Left forelimb (tissue), 1 donor: ENCODE measurements at places on chromosomes 16 and 17.

DNA sequence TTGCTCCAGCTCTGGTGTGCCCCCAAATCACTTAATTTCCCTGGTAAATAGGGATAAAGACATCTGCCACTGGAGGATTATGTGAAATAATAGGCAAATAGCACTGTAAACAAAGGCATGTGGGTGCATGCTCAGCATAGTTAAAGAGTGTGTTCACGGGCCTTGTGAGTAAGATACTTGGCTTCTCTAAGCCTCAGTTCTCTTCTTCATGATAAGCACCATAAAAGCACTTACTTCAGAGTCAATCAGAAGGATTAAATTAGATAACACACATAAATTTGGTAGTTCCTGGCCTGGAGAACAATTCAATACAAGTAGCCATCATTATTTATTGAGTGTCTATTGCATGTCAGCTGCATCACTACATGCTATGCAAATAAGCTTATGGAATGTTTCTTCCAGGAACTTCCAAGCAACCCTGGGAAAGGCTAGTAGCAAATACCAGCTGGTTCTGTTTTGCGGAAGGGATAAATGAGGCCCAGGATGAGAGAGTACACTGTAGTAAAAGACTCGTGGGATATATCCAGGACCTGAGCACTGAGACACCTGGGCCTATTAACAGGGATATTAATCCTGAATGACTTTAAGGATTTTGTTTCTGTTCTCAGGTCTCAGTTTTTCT lies 14.5 kb downstream of the CCL11 start:
- no peak for DNase-seq

- DNase-seq = no peak
These were observed 11.5 kb upstream of the DUSP14 start for GRCh38 chr17:37478187-37478586.

- DNase-seq = no peak
These were observed 2.9 kb downstream of the ARMC5 start for GRCh38 chr16:31461921-31462804.

DNA sequence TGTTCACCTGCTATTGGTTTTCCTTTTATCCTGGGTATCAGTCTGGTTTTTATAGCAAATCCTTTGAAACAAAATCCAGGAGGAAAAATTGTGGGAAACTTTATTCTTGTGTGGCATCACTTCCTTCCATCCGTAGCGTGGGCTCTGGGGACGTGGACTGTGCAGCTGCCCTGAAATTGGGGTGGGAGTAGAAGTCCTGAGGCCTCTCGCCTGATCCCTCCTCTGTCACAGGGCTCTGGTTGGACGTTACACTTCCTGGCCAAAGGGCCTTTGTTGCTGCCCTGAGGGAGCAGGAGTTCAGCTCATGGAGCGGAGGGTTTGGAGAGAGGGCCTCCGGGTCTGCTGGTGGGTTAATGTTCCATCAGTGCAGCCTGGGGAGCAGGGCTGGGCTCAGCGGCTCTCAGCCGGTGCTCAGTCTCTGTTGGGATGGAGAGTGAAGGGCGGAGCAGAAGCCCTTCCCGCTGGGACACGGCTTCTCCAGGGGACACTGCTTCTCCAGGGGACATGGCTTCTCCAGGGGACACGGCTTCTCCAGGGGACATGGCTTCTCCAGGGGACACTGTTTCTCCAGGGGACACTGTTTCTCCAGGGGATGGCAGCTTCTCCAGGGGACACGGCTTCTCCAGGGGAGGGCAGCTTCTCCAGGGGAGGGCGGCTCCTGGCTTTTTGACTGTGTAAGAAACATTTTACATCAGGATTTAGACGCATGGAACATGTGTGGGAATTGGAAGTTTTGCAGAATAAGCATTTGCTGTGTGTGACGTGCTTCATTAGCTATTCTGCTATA lies 15.2 kb upstream of the RPL13 start:
- DNase-seq = no peak

- DNase-seq = no peak
These were observed 27.5 kb downstream of the ZFHX3 start for GRCh38 chr16:73020409-73020884.

GRCh38 chr17:1943436-1943831 lies 81.7 kb downstream of the RTN4RL1 start:
- DNase-seq = no peak

GRCh38 chr17:78325076-78325687 lies 34.7 kb downstream of the SOCS3 start:
- DNase-seq = peak; percentile 81

GRCh38 chr16:15599303-15600070 lies 43.5 kb downstream of the MARF1 start:
- DNase-seq = no peak

GRCh38 chr17:336110-337021 lies 16.2 kb downstream of the RPH3AL start:
- no peak for DNase-seq

DNA sequence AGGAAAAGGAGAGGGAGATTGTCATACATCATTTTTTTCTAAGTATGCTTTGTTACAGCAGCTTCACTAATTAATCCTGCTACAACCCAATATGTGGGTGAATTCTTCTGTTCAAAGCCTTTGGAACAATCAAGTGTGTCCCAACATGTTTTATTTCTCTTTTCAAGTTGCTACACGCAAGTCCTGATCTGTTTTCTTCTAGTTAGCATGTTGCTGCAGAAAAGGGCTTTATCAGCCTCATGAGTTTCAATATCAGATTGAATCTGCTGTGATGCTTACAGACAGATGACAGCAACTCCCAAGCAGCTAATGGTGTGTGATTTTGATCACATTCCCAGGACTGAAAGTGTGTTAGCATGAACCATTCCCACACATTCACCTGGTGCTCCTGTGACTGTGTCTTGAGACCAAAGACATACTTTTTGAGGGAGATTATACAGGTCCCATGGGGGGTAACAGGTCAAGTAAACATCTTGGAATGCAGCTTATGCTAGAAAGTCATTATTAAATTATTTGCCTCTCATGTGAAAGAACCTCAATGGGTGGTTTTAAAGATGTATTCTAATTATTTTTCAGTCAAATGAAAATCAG lies 96.9 kb upstream of the KCNJ16 start:
- no peak for DNase-seq

GRCh38 chr16:9256196-9256595 lies 164.8 kb downstream of the HAPSTR1 start:
- no peak for DNase-seq

GRCh38 chr17:80779961-80780380 lies 211.7 kb upstream of the CHMP6 start:
- no peak for DNase-seq

- DNase-seq = no peak
These were observed 13.6 kb upstream of the TVP23A start for GRCh38 chr16:10831894-10832886.

- DNase-seq = no peak
These were observed 31.7 kb downstream of the ABCC6 start for GRCh38 chr16:16191493-16192167.

DNA sequence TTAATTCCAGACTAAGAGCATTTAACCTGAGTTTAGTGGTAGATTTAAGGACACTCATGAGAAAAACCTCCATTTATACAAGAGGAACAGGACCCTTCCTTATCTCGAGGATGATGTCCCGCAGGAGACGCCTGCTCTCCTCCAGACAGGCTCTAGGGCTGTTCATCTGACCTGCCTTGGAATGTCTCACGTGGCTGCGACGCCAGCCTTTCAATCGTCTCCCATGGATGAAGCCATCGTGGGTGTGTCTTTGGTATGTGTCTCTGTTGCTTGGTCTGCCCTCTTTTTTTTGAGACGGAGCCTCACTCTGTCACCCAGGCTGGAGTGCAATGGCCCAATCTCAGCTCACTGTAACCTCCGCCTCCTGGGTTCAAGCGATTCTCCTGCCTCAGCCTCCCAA lies 16.5 kb downstream of the CHMP6 start:
- DNase-seq = no peak

DNA sequence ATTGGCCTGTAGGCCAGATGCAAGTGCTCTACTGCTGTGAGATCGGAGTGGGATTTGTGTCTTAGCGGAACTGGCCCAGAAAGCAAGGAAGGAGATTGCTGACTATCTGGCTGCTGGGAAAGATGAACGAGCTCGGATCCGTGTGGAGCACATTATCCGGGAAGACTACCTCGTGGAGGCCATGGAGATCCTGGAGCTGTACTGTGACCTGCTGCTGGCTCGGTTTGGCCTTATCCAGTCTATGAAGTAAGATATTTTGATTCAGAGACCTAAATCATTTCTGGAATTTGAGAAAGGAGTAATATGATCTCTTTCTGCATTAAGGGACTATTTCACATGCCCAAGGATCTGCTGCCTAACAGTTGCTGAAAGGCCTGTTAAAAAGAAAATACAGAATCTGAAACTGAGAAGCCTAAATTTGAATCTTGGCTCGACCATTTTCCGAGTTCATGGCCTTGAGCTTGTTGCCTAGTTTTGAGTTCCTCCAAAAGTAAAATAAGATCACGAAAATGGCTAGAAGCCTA lies 21.1 kb downstream of the IST1 start:
- DNase-seq = no peak

- no peak for DNase-seq
These were observed 17.1 kb upstream of the C17orf113 start for GRCh38 chr17:42067371-42068091.

DNA sequence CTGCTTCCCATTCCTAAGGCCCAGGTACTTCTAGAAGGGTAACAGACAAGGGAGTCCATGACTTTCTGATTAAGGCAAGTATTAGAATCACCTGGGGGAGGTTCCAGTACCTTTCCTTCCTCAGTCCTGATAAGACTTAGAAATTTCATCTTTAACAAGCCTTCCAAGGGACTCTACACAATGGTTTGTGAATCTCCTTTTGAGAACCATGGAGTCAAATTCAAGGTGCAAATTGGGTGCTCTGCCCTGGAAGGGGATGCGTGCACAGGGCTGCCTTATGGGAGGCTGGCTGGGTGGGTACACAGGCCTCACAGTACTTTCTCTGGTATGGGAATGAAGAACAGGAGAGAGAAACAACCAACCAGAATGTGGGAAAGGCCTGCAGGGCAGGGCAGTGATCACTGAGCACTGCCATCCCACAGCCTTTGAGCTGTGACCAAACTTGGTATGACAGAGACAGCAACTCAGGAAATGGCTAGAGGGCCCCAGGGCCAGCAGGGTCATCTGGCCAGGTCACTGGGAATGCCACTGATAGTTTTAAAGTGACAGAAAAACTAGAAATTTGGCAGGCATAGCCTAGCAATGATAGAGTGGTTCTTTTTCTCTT lies 3.6 kb upstream of the TMIGD1 start:
- DNase-seq = no peak

DNA sequence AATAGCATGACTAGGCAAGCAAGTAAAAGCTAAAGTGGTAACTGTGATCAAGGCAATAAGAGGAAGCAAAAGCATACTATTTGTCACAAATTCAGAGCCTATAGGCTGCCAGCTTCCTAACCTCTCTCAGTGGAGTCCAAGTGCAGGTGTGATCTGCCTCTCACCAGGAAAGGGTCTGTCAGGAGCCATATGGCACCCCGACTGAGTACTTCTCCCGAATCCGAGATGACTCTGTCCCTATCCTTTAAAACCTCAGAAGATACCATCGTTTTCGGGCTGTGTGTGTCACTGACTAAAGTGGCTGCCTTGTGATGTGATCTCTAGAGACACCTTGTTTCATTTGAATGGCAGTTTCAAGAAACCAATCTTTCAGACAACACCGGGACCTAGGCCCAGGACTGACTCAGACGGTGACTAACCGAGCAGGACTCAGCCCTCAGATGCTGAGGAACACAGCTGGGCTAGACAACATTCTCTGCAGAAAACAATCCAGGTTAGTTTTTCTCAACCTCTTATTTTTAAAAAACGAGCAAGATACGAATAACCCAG lies 63.6 kb downstream of the SMG6 start:
- no peak for DNase-seq

GRCh38 chr17:51456942-51457341 lies 196.6 kb downstream of the UTP18 start:
- no peak for DNase-seq

DNA sequence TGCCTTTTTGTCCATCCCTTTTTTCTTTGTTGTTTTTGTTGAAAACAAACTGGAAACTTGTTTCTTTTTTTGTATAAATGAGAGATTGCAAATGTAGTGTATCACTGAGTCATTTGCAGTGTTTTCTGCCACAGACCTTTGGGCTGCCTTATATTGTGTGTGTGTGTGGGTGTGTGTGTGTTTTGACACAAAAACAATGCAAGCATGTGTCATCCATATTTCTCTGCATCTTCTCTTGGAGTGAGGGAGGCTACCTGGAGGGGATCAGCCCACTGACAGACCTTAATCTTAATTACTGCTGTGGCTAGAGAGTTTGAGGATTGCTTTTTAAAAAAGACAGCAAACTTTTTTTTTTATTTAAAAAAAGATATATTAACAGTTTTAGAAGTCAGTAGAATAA lies 4.9 kb downstream of the SOX9 start:
- DNase-seq = no peak

GRCh38 chr17:72588961-72589360 lies 468.1 kb downstream of the SOX9 start:
- DNase-seq = no peak

DNA sequence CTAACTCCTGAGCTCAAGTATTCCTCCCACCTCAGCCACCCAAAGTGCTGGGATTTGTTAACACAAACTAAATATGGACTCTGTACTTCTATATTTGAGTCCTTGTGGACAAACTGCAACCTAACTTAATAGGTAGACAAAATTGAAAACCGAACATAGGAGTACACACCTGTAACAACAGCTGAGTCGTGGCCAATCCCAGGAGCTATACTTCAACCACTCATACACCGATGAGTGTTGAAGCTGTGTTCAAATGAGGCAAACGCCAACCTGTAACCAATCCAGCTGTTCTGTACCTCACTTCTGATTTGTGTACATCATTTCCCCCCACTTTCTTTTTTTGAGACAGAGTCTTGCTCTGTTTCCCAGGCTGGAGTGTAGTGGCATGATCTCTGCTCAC lies 471.5 kb upstream of the C16orf82 start:
- DNase-seq = no peak

DNA sequence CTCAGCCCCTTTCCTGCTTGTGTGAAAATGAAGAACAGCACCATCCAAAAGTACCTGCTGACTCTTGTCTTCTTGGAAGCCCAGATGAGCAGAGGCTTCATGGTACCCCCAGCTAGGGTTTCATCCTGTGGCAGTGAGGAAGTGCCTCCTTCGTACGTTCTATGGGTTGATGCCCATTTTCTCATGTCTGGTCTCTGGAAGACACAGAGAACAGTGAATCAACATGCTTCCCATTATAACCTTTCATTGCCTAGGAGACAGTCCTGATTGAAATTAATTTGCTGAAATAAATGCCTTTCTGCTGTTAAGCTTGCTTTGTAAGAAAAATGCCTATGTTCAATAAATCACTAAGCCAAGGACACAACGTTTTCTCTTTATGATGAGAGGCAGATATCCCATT lies 36.5 kb downstream of the RCVRN start:
- no peak for DNase-seq
